ENCODE measurements at places on chromosomes 1 and 21. TPM values are rescaled to one million over a fixed set of nuclear protein-coding genes. Genes with fewer than 3 reads are reported as not detected.

GRCh38 chr1:12121212-12122003 lies 45.4 kb upstream of the TNFRSF1B start:
- DNase-seq = peak; percentile 66
- H3K27ac ChIP-seq = no peak overlapping the region
- no peaks in the 10 kb centered on the region for H3K27me3 ChIP-seq
- H3K4me1 ChIP-seq = peaks cover 8% of the 10 kb centered on the region

DNA sequence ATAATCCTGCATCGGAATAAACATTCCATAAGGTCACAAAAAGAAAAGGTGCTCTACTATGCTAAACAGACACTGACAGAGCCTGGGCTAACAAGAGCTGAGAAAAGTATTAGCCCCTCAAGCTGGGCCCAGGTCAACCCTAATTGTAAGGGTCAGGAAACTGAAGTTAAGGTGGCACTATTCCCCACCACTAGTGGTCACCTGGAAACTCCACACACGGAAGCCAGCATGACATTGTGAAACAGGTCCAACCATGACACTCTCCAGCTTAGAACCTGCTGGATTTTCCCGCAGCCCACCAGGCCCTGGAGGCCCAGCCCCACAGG lies 1.2 kb downstream of the PTTG1IP start:
- peak overlapping the region; percentile 97 for H3K4me3 ChIP-seq
- H3K36me3 ChIP-seq = no peaks in the 10 kb centered on the region
- peaks cover 25% of the 10 kb centered on the region for H3K4me1 ChIP-seq
- H3K27me3 ChIP-seq = no peaks in the 10 kb centered on the region

- peak; percentile 25 for DNase-seq
- H3K36me3 ChIP-seq = no peaks in the 10 kb centered on the region
- H3K4me3 ChIP-seq = no peak overlapping the region
- H3K4me1 ChIP-seq = no peaks in the 10 kb centered on the region
- peaks cover 3% of the 10 kb centered on the region for H3K27me3 ChIP-seq
Observed at GRCh38 chr1:233367057-233367803, 39.7 kb downstream of the MAP3K21 start.

- no peaks in the 10 kb centered on the region for H3K27me3 ChIP-seq
- no peak overlapping the region for H3K4me3 ChIP-seq
- no peaks in the 10 kb centered on the region for H3K36me3 ChIP-seq
- H3K4me1 ChIP-seq = peaks cover 15% of the 10 kb centered on the region
- DNase-seq = peak; percentile 62
Observed at GRCh38 chr21:26116456-26117011, 54.0 kb downstream of the APP start.

DNA sequence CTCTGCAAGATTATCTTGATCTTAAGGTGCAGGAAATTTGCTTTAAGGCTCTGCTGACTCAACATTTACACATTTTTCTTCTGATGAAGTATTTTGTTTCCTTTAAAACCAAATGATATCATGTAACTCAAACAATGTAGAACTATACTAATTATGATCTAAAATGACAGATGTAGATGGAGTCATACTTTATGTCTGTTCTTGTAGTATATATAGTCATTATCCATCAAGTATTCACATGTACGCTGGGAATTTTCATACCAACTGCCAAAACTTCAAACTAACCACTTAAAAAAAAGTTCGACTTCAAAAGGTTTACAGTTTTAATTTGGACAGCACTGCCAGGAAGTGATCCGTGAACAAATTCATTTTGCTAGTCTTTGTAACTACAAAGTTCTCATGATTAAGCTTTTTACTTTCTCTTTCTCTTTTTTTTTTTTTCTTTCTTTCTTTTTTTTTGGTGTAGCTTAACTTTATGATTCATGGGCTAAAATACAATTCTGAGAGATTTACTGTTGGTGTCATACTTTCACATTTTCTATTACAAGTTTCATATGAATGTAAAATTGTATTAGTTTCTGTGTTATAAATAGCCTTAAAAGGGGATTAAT lies 509.0 kb upstream of the CXADR start:
- no peak overlapping the region for H3K4me3 ChIP-seq
- H3K36me3 ChIP-seq = no peaks in the 10 kb centered on the region
- H3K27me3 ChIP-seq = no peaks in the 10 kb centered on the region

DNA sequence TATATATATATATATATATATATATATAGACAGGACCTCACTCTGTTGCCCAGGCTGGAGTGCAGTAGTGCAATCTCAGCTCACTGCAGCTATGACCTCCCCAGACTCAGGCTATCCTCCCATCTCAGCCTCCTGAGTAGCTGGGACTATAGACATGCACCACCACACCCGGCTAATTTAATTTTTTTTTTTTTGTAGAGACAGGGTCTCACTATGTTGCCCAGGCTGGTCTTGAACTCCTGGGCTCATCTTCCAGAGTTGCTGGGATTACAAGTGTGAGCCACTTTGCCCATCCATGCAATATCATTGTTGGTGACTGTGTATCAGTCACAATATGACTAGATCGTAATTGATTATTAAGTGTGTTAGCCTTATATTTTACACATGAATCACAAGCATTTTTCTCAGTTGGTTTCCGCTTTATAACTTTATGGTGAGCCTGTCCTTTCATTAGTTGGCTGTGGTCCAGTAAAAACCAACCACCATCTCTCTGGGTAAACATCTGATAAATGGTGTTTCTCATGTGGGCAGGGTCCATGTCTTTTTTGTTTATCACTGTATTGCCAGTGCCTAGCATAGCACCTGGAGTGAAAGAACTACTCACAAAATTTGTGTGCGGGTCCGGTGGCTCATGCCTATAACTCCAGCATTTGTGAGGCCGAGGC lies 63.6 kb downstream of the MYOM3 start:
- DNase-seq = no peak
- H3K36me3 ChIP-seq = no peaks in the 10 kb centered on the region
- peaks cover 7% of the 10 kb centered on the region for H3K4me1 ChIP-seq
- H3K4me3 ChIP-seq = no peak overlapping the region
- no peaks in the 10 kb centered on the region for H3K27me3 ChIP-seq

- H3K4me1 ChIP-seq = no peaks in the 10 kb centered on the region
- DNase-seq = no peak
- no peaks in the 10 kb centered on the region for H3K27me3 ChIP-seq
Observed at GRCh38 chr1:6075748-6076147, 30.1 kb downstream of the KCNAB2 start.

GRCh38 chr1:221724931-221725605 lies 16.8 kb downstream of the DUSP10 start:
- H3K4me1 ChIP-seq = no peaks in the 10 kb centered on the region
- no peaks in the 10 kb centered on the region for H3K36me3 ChIP-seq

DNA sequence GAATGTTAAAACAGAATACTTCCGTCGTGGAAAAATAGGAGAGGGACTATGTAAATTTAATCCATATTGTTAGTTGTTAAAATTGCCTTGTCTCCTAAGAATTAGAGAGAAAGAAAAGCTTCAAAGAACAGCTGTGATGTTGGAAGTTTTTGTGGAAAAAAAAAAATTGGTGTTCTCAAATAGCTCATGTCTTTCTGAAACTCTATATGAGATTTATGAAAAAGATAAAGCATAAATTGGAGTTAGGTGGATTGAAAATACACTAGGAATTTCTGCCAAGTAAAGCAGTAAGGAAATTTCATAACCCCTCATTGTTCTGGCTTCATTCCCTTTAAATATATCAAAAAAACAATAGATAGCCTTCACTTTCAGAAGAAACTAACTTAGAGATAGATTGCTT lies 274.0 kb upstream of the ADAMTS5 start:
- DNase-seq = peak; percentile 5
- H3K36me3 ChIP-seq = no peaks in the 10 kb centered on the region

DNA sequence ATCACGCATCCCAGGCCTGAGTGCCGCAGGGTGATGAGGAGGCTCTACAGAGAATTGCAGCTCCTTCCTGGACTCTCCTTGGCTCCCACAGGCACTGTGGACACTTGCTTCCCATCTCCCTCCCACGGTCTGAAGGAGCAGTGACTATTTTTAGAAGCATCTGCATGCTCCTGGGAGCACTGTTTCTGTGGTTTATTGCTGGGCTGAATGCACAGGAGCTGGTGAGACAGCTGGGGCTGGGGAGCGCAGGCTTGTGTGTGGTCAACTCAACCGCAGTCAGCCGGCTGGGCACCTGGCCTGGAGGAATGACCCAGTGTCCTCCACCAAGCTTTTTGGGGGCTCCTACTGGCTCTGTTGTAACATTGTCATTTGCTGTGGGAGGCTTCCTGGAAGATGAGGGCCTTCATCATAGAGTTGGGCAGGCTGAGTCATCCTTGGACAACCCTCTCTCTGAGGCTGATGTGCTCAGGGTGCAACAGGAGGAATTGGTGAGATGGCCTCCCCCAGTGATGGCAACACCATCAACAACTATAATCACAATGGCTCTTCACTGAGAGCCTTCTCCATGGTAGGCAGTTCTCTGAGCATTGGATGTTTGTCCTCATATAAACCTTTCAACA lies 1.7 kb downstream of the NFASC start:
- H3K4me3 ChIP-seq = no peak overlapping the region
- no peak for DNase-seq

DNA sequence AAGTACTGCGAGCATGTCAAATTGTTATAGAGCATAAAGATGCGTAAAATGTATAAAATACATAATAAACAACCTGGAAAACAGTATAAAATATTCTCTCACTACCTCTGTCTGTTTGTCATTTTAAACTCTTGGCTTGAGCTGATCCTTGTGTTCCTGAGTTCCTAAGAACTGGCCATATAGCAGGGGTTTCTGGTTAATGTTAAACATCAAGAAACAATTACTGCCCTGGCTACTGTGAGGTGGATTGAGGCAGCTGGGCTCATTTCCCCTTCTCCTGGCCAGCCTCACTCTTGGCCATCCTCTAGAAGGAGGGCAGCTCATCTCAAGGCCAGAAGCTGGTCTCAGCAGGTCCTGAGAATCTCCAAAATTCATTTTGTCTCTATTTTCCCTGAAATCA lies 297.3 kb upstream of the USP24 start:
- no peaks in the 10 kb centered on the region for H3K27me3 ChIP-seq
- no peaks in the 10 kb centered on the region for H3K36me3 ChIP-seq
- no peak for DNase-seq
- H3K27ac ChIP-seq = no peak overlapping the region
- no peak overlapping the region for H3K4me3 ChIP-seq

GRCh38 chr1:29444081-29444715 lies 207.9 kb downstream of the PTPRU start:
- no peaks in the 10 kb centered on the region for H3K36me3 ChIP-seq
- no peak overlapping the region for H3K27ac ChIP-seq
- H3K4me1 ChIP-seq = no peaks in the 10 kb centered on the region
- no peak for DNase-seq

DNA sequence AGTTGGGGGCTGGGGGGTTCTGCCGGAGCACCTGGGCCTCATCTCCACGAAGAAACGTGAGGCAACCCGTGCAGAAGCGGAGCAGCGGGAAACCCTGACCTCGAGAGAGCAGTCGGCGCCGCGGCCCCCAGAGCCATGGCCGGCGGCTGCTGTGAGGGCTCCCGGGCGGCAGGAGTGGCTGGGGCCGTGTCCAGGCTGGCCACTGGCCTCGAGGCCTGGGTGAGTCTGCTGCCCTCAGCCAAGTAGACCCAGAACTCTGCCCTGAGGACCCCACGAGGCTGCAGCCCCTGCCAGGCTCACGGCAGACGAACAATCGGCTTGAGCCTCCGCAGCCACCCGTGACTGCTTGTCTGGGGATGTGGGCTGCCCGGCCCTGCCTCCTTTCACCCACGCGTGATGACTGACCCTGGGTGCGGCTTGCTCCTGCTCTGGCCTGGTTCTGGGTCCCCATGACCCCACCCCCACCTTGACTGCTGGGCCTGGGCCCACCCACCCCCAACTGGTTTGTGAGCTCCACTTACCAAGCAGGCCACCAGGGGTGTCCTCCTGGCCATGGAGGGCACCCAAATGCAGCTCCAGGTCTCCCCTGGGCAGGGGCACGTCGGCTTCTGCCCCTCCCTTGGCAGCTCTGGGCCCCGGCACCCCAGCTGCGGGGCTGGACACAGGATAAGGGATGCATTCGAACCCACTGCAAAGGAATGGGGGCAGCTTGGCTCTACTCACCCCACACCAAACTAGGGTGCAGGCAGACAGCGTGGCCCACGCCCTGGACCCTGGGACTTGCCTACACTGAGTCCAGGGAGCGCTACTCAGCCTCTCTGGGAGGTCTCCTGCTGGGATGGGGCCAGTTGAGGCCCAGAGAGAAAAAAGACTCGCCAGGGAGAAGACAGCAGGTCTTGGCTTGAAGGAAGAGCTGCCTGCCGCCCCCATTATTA lies 34.2 kb downstream of the MORN1 start:
- peaks cover 9% of the 10 kb centered on the region for H3K4me1 ChIP-seq
- H3K4me3 ChIP-seq = no peak overlapping the region
- no peaks in the 10 kb centered on the region for H3K27me3 ChIP-seq
- H3K27ac ChIP-seq = no peak overlapping the region
- no peak for DNase-seq

- DNase-seq = peak; percentile 23
- no peaks in the 10 kb centered on the region for H3K4me1 ChIP-seq
- no peak overlapping the region for H3K4me3 ChIP-seq
- no peak overlapping the region for H3K27ac ChIP-seq
Observed at GRCh38 chr1:48450505-48450904, 21.5 kb downstream of the SPATA6 start.

GRCh38 chr21:28769683-28770082 lies 223.0 kb downstream of the LTN1 start:
- DNase-seq = no peak
- no peak overlapping the region for H3K27ac ChIP-seq
- no peak overlapping the region for H3K4me3 ChIP-seq
- no peaks in the 10 kb centered on the region for H3K27me3 ChIP-seq

- DNase-seq = peak; percentile 69
- peaks cover 2% of the 10 kb centered on the region for H3K4me1 ChIP-seq
- no peaks in the 10 kb centered on the region for H3K27me3 ChIP-seq
- H3K36me3 ChIP-seq = no peaks in the 10 kb centered on the region
Observed at GRCh38 chr1:156295391-156295947, at the start of gene GLMP. TSS of gene GLMP (minus strand) at chr1:156295679. CDS start at chr1:156295645, 34 bp downstream.

DNA sequence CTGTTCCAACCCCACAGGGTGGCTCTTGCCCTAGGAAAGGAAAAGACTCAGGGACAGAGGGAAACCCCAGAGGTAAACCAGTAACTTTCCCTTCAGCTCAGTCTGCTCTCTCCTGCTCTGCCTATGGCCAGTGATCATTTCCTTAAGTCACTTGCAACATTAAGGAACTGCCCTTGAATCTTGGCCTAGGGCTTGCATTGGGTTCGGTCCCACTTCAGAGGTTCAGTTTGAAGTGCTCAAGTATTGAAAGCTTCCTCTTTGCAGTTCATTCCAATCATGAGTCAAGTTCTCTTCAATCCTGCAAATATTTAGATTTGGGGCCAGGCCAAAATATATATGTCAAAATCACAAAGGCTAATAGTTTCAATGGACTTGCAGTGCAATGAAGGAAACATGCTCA lies 97.7 kb upstream of the IRF2BP2 start:
- H3K36me3 ChIP-seq = no peaks in the 10 kb centered on the region
- peak overlapping the region; percentile 90 for H3K27ac ChIP-seq

- H3K4me3 ChIP-seq = no peak overlapping the region
- H3K27me3 ChIP-seq = no peaks in the 10 kb centered on the region
- no peak overlapping the region for H3K27ac ChIP-seq
- no peaks in the 10 kb centered on the region for H3K4me1 ChIP-seq
Observed at GRCh38 chr1:16109571-16109970, 36.1 kb upstream of the FAM131C start.

CR2 gene
- 0.34 TPM for total RNA-seq

OR6Y1 gene
- not detected for total RNA-seq

SPRR5 gene
- total RNA-seq = not detected

C2CD4D gene
- 0.40 TPM for total RNA-seq

KIAA0040 gene
- 23.9 TPM for total RNA-seq
